ENCODE measurements at places on chromosomes 2 and 18. TPM values are rescaled to one million over a fixed set of nuclear protein-coding genes. Genes with fewer than 3 reads are reported as not detected.

Gene CLEC4F
- total RNA-seq = not detected

Gene BAZ2B
- total RNA-seq = 121 TPM

Gene LHCGR
- 0.74 TPM for total RNA-seq

Gene IL1RN
- not detected for total RNA-seq

Gene DYNAP
- total RNA-seq = not detected

Gene RUFY4
- total RNA-seq = not detected

Gene DNAH7
- 10.3 TPM for total RNA-seq

Gene MYO7B
- total RNA-seq = under 0.01 TPM

Gene GREB1
- 3.0 TPM for total RNA-seq

Gene KCNG3
- total RNA-seq = 0.49 TPM

Gene OBSL1
- total RNA-seq = 48.4 TPM

Gene IMPA2
- 3.7 TPM for total RNA-seq

Gene CD207
- not detected for total RNA-seq

Gene MC5R
- total RNA-seq = 0.25 TPM

Gene GCG
- 0.49 TPM for total RNA-seq

Gene SLC4A5
- total RNA-seq = 2.7 TPM

Gene PDE11A
- total RNA-seq = 0.49 TPM

Gene NOL4
- 110 TPM for total RNA-seq

Gene DTNB
- total RNA-seq = 13.0 TPM

Gene MBD2
- total RNA-seq = 12.5 TPM

Gene CIB4
- not detected for total RNA-seq

Gene SLC9A4
- total RNA-seq = 0.25 TPM

Gene COL4A3
- 0.49 TPM for total RNA-seq

Gene MYL12B
- total RNA-seq = 128 TPM

Gene SPEG
- 12.3 TPM for total RNA-seq

Gene HOXD8
- total RNA-seq = 0.25 TPM

Gene KIF5C
- total RNA-seq = 366 TPM

Gene CCNYL1
- 24.8 TPM for total RNA-seq

Gene NLRC4
- total RNA-seq = 0.49 TPM

Gene SPRED2
- total RNA-seq = 14.8 TPM

Gene DQX1
- total RNA-seq = 0.98 TPM

Gene GULP1
- total RNA-seq = 64.2 TPM

Gene INHA
- not detected for total RNA-seq

Gene ANKRD23
- total RNA-seq = 5.2 TPM

Gene BBS5
- total RNA-seq = 14.8 TPM

Gene REG1B
- total RNA-seq = not detected

Gene DNAJC5G
- total RNA-seq = not detected

Gene IGFBP2
- 124 TPM for total RNA-seq

Gene SOCS6
- 28.0 TPM for total RNA-seq

Gene SERPINB7
- not detected for total RNA-seq

Gene KATNAL2
- total RNA-seq = 3.4 TPM

Gene HTR2B
- total RNA-seq = 0.25 TPM

Gene SCYGR8
- total RNA-seq = not detected

Gene COL6A3
- 20.4 TPM for total RNA-seq

Gene GRHL1
- 3.2 TPM for total RNA-seq

Gene CCDC178
- total RNA-seq = 1.2 TPM

Gene AMMECR1L
- 13.5 TPM for total RNA-seq

Gene GREB1L
- total RNA-seq = 0.74 TPM
